ENCODE measurements at places on chromosomes 2 and 18.

DNA sequence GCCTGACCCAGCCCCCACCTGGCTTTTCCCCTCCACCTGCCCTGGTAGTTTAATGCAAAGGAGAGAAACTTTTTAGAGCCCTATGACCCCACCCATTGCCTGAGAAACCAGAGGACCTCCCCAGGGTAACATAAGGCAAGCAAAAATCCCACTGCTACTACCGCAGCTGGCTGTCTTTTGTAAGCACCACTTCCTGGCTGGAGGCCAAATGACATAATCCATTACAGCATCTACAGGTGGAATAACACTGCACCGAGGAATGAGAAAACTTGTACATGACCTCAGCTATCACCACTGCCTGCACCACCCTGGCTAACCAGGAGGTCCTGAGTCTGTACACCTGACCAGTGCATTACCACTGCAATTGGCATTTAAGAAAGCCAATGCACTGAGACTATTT is 149.6 kb upstream of the GALNT5 start:
- no peak for DNase-seq

GRCh38 chr2:219634951-219635751 is 7.7 kb downstream of the SLC4A3 start:
- DNase-seq = no peak

GRCh38 chr18:31380912-31381311 is 4.3 kb downstream of the DSG4 start:
- DNase-seq = no peak

DNA sequence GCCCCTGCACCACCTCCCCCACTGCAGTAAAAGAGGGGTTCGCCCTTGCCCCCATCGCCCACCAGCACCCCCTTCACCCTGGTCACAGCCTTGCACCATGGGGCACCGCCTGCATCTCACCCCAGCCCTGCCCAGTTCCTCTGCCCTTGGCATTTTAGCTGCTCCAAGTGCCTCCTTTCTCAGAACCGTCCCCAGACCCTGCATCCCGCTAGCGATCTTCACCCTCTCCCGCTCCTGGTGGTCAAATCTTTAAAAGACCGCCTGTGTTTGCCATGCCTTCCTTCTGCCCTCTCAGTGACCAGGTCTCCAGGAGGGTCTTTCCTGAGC is 114.7 kb upstream of the OTOS start:
- DNase-seq = no peak

GRCh38 chr2:240350696-240351087 is 84.8 kb upstream of the GPC1 start:
- DNase-seq = no peak

All from activated CD4-positive, alpha-beta T cell treated with anti-CD3 and anti-CD28 coated beads for 4 hours (primary cell).